Activated B cell treated with CpG ODN at 0.5 μM for 24 hours (primary cell): ENCODE measurements at places on chromosomes 5 and 9. TPM values are rescaled to one million over a fixed set of nuclear protein-coding genes. Genes with fewer than 3 reads are reported as not detected.

DNA sequence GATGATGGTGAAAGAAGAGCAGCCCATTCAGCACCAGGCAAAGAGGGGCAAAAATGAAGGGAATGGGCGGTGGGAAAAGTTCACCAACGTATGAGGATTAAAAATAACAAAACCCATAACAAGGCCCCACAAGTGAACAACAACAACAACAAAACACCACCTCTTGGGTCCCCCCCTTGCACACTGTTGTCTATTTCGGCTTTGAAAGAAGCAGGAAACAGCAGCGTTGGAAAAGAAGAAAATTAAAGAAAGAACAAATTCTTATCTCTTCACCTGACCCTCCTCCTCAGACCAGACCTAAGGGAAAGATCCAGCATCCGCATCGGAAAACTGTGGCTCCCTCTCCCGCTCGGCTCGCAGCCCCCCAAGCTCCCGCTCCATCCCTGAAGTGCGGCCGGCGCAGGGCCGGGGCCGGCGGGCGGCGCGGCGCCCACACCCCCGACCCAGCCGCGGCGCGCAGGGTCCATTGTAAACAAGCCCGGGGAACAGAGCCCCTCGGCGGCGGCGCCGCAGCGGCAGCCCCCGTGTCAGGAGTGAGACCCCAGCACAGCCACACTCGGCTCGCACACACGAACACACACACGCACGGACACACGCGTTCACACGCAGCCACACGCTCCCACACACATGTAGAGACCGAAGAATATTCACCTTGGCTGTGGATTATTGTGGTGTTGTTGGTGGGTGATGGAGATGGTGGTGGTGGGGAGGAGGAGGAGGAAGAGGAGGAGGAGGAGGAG is 535 bp downstream of the RFX3 start:
- peaks cover 58% of the 10 kb centered on the region for H3K4me1 ChIP-seq
- peaks cover 28% of the 10 kb centered on the region for H3K36me3 ChIP-seq
- H3K27ac ChIP-seq = peak overlapping the region; percentile 100
- peak; percentile 57 for DNase-seq
- H3K4me3 ChIP-seq = peak overlapping the region; percentile 97
- H3K27me3 ChIP-seq = no peaks in the 10 kb centered on the region

GRCh38 chr5:159915904-159916840 is at the start of gene ADRA1B:
TSS of gene ADRA1B (plus strand) at chr5:159916482. CDS start at chr5:159916906, 424 bp downstream.
- H3K4me3 ChIP-seq = peak within 1 kb of the TSS; percentile 57
- peaks cover 29% of the 10 kb centered on the region for H3K27me3 ChIP-seq
- no peaks in the 10 kb centered on the region for H3K36me3 ChIP-seq

DNA sequence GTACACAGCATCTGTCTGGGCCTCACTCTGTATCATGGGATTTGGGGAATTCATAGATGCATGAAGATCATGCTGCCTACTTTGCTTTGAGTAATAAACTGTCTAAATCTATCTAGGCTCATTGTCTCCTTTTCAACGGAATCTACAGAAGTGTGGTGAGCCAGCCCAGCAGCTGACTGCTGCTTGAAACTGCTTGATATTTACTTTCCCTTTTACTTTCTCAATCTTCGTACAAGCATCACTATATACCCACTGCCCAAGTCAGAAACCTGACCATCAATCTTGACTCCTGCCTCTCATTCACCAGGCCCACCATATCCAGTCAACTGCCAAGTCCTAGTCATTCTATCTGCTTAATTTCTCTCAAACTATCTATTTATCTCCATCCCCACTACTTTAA is 142.9 kb downstream of the NR2F1-AS1 start:
- no peak overlapping the region for H3K27ac ChIP-seq
- no peak overlapping the region for H3K4me3 ChIP-seq
- H3K4me1 ChIP-seq = no peaks in the 10 kb centered on the region

- peak overlapping the region; percentile 15 for H3K4me3 ChIP-seq
- H3K4me1 ChIP-seq = peaks cover 34% of the 10 kb centered on the region
- H3K27ac ChIP-seq = peak overlapping the region; percentile 41
- no peak for DNase-seq
Measured at GRCh38 chr9:83986765-83987401, 6.3 kb downstream of the RMI1 start.

- no peak overlapping the region for H3K4me3 ChIP-seq
- no peaks in the 10 kb centered on the region for H3K4me1 ChIP-seq
- peaks cover 4% of the 10 kb centered on the region for H3K27me3 ChIP-seq
- no peaks in the 10 kb centered on the region for H3K36me3 ChIP-seq
- H3K27ac ChIP-seq = no peak overlapping the region
- no peak for DNase-seq
Measured at GRCh38 chr9:38278931-38279679, 113.4 kb upstream of the ALDH1B1 start.

DNA sequence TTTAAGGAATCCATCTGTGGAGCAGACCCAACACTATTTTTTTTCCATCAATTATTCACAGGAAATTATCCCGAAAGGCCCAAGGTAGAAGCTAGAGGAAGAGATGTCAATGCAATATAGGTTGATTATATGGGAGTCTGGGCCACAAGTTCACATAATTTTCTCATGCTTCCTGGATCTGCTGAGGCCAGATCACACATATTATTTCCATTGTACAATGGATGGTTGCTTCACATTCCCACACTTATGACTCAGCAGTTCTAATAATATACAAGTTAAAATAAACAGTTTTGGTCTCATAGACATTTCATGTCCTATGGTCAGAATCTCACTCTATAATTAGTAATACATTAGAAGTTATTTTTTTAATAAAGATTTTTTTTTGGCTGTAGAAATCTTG is 66.0 kb upstream of the PTPRD start:
- H3K36me3 ChIP-seq = no peaks in the 10 kb centered on the region
- H3K4me1 ChIP-seq = no peaks in the 10 kb centered on the region
- no peak for DNase-seq
- no peak overlapping the region for H3K4me3 ChIP-seq
- no peaks in the 10 kb centered on the region for H3K27me3 ChIP-seq

DNA sequence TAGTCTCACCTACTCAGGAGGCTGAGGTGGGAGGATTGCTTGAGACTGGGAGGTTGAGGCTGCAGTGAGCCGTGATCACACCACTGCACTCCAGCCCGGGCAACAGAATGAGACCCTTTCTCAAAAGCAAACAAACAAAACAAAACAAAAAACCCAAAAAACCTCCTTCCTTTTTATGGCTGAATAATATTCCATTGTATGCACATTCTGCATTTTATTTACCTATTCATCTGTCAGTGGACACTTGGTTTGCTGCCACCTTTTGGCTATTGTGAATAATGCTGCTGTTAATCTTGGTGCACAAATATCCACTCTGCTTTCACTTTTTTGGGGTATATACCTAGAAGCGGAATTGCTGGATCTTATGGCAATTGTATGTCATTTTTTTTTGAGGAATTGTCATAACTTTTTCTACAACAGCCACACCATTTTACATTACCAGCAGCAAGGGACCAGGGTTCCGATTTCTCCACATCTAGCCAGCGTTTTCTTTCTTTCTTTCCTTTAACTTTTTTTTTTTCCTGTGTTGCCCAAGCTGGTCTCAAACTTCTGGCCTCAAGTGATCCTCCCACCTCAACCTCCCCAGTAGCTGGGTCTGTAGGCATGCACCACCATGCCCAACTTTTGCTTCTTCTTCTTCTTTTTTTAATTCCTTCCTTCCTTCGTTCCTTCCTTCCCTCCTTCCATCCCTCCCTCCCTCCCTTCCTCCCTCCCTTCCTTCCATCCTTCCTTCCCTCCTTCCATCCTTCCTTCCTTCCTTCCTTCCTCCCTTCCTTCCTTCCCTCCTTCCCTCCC is 30.6 kb downstream of the NKX2-5 start:
- no peak overlapping the region for H3K27ac ChIP-seq
- DNase-seq = no peak
- H3K4me3 ChIP-seq = no peak overlapping the region
- no peaks in the 10 kb centered on the region for H3K36me3 ChIP-seq
- no peaks in the 10 kb centered on the region for H3K4me1 ChIP-seq

GRCh38 chr5:38099205-38100168 is 158.9 kb upstream of the EGFLAM start:
- H3K36me3 ChIP-seq = no peaks in the 10 kb centered on the region
- H3K4me1 ChIP-seq = no peaks in the 10 kb centered on the region
- H3K4me3 ChIP-seq = no peak overlapping the region
- DNase-seq = no peak

DNA sequence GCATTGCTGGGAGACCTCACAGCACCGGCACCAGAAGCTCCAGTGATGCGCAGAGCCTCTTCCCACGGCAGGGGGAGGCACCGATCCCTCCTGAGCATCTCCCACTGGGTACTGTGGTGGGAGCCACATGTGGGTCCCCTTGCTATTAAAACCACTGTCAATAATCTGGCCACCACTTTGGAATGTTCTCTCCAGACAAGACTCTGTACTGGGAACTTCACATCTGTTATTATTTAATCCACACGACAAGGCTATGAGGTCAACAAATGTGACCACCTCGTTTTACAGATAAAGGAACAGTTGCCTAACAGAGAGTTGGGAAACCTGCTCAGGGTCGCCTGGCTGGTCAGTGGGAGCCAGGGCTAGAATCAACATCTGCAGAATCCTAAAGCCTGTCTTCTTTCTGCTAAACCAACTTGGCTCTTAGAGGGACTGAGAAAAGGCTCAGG is 72.7 kb downstream of the EPB41L4B start:
- H3K4me1 ChIP-seq = peaks cover 4% of the 10 kb centered on the region
- no peak overlapping the region for H3K27ac ChIP-seq
- no peak for DNase-seq

DNA sequence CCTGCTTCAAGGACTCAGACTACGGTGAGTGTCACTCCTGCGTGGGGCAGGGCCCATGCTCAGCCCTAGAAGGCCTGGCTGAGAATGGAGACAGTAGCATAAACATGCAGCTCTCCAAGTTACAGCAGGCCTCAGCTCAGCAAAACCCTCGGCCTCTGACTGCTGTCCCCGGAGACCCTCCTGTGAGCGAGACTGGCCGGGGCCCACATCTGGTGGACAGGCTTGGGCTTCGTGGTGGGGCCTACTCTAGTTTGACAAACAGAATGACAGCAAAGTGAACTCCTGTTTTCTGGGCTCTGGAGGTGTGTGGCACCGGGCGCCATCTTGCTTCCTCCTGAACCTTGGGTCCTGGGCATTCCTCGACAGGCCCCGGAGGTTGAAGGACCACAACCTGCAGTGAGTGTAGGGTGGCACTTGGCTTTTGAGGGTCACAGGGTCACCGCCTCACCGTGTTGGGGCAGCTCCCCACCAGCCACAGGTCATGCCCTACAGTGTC is 97.5 kb downstream of the PHF2 start:
- H3K27ac ChIP-seq = no peak overlapping the region
- peaks cover 50% of the 10 kb centered on the region for H3K36me3 ChIP-seq
- DNase-seq = peak; percentile 9

DNA sequence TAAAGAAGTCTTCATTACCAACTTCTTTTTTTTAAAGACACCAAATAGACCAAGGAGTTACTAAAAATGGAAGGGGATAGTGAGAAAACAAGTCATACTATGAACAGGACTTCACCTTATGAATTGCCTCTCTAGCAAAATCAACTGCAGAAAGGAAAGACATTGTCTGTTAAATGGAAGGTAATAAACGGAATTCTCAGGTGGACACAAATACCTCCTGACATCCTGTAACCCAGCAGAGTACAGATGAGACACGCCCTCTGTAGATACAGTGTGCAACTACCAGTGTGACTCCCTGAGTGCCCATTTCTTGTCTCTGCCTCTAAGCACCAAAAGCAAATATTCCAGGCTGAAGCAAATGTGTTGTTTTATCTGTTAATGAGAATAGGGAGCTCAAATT is 12.2 kb upstream of the PLPP1 start:
- no peaks in the 10 kb centered on the region for H3K36me3 ChIP-seq
- no peak overlapping the region for H3K4me3 ChIP-seq
- no peak for DNase-seq
- peaks cover 17% of the 10 kb centered on the region for H3K27me3 ChIP-seq

- no peak overlapping the region for H3K4me3 ChIP-seq
- H3K4me1 ChIP-seq = peaks cover 10% of the 10 kb centered on the region
- DNase-seq = no peak
- no peaks in the 10 kb centered on the region for H3K27me3 ChIP-seq
- H3K27ac ChIP-seq = no peak overlapping the region
Measured at GRCh38 chr9:22108581-22109370, 99.7 kb upstream of the CDKN2B start.

DNA sequence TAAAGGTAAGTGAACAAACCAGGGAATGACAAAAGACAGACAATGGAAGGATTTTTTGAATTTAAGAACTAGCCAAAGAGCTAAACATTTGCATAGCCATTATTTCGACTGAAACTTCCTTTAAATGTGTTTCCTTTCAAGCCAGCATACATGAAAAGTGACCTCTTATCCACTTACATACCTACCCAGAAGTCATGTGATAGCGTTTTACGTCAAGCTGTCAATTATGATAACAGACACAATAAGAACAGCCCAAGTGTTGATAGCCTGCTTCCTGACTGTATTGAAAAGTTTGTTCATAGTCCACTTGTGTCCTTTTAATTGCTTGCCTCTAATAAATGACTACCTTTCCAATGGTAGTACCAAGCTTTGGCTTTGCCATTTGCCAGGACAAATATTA is 206.0 kb downstream of the NFIB start:
- no peaks in the 10 kb centered on the region for H3K36me3 ChIP-seq
- H3K27me3 ChIP-seq = no peaks in the 10 kb centered on the region
- no peaks in the 10 kb centered on the region for H3K4me1 ChIP-seq
- no peak for DNase-seq
- H3K27ac ChIP-seq = no peak overlapping the region

DNA sequence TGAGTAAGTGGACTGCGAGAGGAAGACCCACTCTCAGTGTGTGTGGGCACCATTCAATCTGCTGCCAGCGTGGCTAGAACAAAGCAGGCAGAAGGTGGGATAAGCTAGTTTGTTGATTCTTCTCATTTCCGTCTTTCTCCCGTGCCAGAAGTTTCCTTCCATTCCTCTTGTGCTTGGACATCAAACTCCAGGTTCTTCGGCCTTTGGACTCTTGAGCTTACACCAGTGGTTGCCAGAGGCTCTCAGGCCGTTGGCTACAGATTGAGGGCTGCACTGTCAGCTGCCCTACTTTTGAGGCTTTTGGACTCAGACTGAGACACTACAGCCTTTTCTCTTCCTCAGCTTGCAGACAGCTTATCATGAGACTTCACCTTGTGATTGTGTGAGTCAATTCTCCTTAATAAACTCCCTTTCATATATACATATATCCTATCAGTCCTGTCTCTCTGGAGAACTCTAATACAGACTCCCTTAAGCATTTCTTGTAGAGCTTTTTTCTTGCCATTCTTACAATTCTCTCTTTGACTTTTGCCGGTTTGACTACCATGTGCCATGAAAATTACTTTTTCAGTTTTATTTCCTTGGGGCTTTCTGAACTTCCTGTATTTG is 494.9 kb downstream of the PRR16 start:
- H3K27ac ChIP-seq = no peak overlapping the region
- H3K4me3 ChIP-seq = no peak overlapping the region
- no peaks in the 10 kb centered on the region for H3K36me3 ChIP-seq
- no peaks in the 10 kb centered on the region for H3K27me3 ChIP-seq
- H3K4me1 ChIP-seq = no peaks in the 10 kb centered on the region

- no peak overlapping the region for H3K27ac ChIP-seq
- no peak for DNase-seq
- peaks cover 38% of the 10 kb centered on the region for H3K36me3 ChIP-seq
Measured at GRCh38 chr9:116701940-116702642, 15.0 kb downstream of the TRIM32 start.

GRCh38 chr5:179913461-179913860 is 5.8 kb upstream of the TBC1D9B start:
- no peaks in the 10 kb centered on the region for H3K36me3 ChIP-seq
- H3K4me3 ChIP-seq = no peak overlapping the region
- no peak for DNase-seq
- H3K27me3 ChIP-seq = no peaks in the 10 kb centered on the region
- H3K4me1 ChIP-seq = peaks cover 22% of the 10 kb centered on the region
- no peak overlapping the region for H3K27ac ChIP-seq

Gene GPRIN1
- total RNA-seq = 2.8 and 3.2 TPM in 2 replicates

Gene DPH7
- total RNA-seq = 39.4 and 43.0 TPM in 2 replicates

Gene OLFM1
- not detected in 2 replicates for total RNA-seq

Gene PLK2
- total RNA-seq = 10.4 and 10.9 TPM in 2 replicates

Gene SLC9A3
- total RNA-seq = 0.20 and 0.42 TPM in 2 replicates

Gene TSLP
- total RNA-seq = not detected in 2 replicates

Gene ZNF367
- total RNA-seq = 4.0 and 4.3 TPM in 2 replicates

Gene FOXI1
- total RNA-seq = not detected in 2 replicates
